NCI-H446 (cell line): ENCODE measurements at places on chromosomes 13 and 19.

- DNase-seq = no peak
Observed at GRCh38 chr19:41548954-41549688, 26.8 kb upstream of the CEACAM21 start.

DNA sequence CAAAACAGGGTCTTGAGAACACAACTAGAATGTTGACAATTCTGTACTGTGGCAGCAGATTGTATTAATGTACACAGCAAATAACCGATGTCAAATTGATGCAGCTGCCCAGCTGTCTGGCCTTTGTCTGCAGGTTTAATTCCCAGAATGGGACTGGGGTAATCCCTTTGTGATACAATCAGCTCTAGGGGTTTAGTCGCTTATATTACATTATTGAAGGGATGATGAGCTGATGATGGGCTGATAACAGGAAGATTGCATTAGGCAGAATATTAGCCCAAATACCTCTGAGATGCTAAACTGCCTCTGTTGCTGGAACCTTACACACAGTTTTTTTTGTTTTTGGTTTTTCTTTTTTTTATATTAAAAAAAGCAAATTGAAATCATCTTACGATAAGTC lies 265.0 kb downstream of the RBM26 start:
- no peak for DNase-seq

DNA sequence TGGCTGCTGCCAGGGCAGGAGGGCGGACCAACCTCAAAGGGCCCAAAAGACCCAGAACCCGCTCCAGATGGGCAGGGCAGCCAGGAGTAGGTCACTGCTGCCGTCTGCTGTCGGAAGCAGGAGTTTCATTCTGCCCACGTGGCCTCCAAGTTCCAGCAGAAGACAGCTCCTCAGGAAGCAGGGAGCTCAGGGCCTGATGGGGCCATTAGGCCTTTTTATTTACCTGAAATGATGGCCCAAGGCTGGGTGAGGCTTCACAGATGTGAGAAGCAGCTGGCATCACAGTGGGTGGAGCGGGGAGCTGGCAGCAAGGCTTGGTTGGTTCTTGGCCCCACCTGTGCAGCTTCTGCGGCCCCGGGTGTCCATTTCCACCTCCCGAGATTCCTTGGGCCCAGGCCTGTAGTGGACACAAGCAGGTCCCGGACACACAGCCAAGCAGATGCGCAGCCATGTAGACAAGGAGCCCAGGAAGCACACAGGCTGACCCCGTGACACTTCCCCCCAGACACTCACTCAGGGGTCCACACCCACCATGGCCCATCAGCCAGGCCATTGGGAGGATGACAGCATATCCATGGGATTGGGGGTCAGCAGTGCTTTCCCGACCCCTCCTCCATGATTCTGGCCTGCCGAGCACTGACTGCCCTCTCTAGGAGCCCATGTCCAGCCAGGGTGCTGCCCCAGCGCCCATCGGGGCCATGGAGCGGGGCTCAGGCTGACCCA lies 26.4 kb downstream of the C13orf46 start:
- DNase-seq = no peak

DNA sequence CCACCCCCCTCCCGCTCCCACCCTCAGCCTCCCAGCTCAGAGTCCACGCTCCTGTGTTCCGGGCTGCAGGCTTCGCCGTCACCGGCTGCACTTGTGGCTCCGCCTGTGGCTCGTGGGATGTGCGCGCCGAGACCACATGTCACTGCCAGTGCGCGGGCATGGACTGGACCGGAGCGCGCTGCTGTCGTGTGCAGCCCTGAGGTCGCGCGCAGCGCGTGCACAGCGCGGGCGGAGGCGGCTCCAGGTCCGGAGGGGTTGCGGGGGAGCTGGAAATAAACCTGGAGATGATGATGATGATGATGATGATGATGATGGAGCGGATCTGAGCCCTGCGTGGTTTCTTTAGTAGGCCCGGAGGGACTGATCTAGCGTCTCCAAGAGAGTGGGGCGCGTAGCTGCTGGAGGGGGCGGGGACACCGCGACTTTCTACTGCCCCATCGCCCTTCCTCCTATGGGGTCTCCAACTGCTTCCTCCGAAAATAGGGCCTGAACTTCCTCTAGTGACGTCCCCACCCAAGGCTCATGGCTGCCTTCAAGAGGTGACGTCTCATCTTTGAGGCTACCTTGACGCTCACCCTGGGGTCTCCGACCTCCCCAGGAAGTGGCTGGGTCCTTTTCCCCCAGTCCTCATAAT lies 1.4 kb downstream of the RETN start:
- DNase-seq = no peak

DNA sequence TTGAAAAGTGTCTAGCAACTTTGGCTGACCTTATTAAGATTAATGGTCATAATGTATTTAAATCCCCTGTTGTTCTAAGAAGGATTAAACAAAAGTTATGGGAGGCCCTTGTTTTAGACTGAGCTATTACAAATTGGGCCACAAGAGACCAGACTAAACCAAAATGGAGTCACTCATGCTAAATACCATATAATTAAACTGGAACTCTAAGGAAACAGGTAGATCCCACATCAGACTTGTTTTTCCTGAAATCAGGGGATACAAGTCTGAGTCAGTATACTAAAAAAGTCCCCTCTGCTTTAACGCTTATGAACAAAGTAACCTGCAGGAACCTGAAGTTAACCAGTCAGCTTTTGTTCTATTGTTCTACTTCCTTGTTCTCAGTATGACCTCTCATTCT lies 305.9 kb upstream of the SGCG start:
- no peak for DNase-seq

GRCh38 chr19:1468274-1468820 lies 10.7 kb downstream of the C19orf25 start:
- no peak for DNase-seq

GRCh38 chr19:5984600-5984999 lies 6.7 kb upstream of the RANBP3 start:
- DNase-seq = no peak

DNA sequence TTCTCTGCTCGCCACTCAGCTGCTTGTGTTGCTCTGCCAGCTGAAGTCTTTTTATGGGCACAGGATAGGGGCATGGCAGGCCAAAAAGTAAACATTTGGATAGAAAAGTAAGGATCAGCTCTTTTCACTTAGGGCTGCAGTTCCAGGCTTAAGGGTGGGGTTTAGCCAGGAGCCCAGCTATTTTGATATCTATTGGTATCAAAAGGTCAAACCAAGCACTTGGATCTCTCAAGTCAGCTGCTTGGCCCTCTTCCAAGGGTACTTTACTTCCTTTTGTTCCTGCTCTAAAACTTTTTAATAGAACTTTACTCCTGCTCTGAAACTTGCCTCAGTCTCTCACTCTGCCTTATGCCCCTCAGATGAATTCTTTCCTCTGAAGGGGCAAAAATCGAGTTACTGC lies 55.7 kb upstream of the ABCC4 start:
- no peak for DNase-seq

DNA sequence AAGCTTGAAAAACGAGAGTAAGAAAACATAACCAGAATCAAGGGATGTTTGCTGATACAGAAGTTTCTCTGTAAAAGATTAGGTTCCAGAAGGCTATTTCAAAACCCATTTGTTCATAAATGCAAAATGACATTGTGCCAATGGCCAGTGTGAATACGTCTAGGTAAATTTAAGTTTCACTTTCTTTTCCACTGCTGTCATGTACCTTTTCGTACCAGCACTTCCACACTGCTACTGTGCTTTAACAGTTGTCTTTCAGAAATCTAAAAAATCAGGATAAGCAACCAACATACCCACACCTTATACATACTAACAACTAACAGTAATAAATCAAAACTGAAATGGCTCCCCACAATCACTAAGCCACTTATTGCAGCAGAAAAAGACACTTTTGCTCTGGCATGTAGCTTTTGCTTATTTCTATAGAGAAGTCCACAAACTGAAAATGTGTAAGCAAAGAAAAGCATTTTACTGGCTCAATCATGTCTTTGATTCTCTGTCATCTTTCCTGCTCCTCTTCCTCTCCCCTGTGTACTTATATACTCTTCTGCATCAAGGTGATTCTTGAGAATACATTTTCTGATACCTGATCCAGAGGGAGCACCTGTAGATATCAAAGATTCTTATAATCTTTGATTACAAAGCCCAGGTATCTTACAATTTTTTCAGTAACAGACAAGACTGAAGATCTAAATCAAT lies 34.3 kb downstream of the ELF1 start:
- no peak for DNase-seq

- no peak for DNase-seq
Observed at GRCh38 chr13:53310786-53311185, 282.2 kb downstream of the OLFM4 start.

DNA sequence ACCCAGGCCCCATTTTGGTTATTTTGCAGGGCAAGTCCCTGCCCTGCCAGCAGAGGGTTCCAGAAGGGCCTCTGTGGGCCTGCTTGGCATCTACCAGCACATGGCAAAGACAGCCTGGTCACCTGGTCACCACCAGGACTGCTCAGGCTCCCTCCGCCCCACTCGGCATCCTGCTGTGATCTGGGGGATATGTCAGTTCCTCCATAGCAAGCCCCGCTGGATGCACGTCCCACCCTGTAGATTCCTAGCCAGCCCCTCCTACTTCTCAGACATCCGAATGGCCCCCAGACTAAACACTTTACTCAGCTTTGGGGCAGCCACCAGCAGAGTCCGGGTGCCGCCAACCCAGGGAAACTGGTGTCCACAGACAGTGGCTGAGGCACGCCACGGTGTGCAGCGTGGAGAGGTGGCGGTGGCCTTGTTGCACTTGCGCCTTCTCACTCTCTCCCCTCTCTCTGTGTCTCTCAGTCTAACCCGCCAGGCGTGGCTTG lies 31.8 kb upstream of the USE1 start:
- DNase-seq = no peak

DNA sequence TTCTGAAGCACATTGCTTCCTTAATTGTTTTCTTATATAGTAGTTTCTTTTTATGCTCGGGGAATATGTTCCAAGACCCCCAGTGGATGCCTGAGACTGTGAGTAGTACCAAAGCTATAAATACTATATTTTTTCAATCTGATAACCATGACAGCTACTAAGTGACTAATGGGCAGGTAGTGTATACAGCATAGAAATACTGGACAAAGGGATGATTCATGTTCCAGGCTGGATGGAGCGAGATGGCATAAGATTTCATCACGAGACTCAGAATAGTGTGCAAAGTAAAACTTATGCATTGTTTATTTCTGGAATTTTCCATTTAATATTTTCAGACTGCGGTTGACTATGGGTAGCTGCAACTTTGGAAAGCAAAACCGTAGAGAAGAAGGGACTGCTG lies 47.9 kb upstream of the OLFM4 start:
- no peak for DNase-seq

DNA sequence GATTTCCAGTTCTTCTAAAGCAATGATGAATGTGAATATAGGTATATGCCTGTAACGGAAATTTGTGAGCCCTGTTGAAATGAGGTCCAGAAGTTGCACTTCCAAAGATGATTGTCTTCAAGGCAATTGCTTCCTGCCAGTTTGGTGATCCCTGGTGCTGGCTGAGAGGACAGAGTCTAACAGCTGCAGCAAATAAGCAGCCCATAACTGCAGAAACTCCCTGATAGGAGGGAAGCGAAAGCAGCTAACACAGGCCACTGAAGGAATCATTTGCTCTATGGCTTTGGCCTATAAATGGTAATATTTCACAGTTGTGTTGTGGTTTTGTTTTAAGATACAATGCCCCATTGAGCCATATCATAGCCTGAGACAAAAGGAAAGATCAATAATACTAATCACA lies 451.5 kb upstream of the MIR17HG start:
- no peak for DNase-seq

DNA sequence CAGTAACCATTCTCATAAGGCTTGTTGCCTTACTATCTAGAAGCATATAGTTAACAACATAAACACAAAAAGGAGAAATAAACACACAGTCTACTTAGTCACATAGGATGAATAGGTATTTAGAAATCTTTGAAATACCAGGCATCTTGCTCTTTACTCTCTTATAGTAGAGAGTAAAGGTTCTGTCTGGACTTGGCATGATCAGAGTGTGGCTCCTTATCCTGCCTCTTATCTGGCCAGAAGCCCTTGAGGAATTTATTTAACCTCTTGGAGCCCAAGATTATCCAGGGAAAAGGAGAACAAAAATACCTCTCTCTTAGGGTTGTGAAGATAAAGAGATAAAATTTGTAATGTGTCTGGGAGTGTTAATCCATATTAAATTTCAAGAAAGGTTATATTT lies 100.2 kb upstream of the MBNL2 start:
- DNase-seq = no peak

- DNase-seq = peak; percentile 33
Observed at GRCh38 chr19:6108721-6109633, 1.3 kb downstream of the RFX2 start.

GRCh38 chr13:47858042-47859025 lies 142.7 kb downstream of the SUCLA2 start:
- no peak for DNase-seq
